ENCODE measurements at places on chromosomes 12 and 14.
A peak's percentile ranks its signal among the peaks of the same experiment; 100 is the strongest.

GRCh38 chr12:30164382-30165318, 380.9 kb upstream of the TMTC1 start:
- DNase-seq: no peak

- no peak for DNase-seq
Observed at GRCh38 chr12:15770021-15770420, 19.2 kb downstream of the EPS8 start.

DNA sequence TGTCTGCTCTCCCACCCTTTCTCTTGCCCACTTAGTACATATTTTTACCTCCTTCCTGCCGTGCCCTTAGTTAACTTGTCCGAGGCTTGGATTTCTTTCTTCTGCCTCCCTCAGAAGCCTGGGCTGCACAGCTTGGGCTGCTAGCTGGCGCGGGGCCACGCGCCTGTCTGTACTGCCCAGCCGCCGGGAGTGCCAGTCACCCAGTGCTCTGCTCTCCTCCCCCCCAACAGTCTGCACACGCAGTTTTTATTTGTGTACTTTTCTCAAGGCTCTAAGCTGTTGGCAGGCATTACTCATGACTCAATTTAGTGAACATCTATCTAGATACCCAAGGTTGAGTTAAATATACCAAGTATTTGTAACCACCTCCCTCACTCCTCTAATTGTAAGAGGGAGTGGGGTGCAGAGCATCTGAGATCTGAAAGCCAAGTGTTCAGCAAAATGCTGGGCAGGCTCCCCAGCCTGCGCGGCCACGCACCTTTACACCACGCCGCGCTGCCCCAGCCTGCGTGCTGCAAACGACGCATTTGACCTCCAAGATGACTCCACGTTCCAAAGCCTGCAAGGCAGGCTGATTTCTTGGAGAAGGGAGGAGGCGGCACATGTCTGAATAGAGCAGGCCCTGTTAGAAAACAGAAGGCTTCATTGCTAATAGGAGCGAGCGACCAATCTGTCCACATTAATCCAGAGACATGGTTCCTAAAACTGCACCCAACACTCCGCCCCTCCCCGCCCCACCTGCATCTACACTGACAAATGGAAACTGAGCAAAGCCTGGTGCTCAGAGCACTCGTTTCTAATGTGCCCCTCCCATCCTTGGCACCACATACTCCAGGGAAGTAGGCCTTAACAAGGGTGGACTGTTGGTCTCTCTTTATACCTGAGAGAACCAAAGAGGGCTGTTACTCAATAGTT, 18.2 kb upstream of the CACNA2D4 start:
- DNase-seq: peak; percentile 90

- no peak for DNase-seq
Observed at GRCh38 chr12:111412830-111413441, 7.2 kb downstream of the SH2B3 start.

DNA sequence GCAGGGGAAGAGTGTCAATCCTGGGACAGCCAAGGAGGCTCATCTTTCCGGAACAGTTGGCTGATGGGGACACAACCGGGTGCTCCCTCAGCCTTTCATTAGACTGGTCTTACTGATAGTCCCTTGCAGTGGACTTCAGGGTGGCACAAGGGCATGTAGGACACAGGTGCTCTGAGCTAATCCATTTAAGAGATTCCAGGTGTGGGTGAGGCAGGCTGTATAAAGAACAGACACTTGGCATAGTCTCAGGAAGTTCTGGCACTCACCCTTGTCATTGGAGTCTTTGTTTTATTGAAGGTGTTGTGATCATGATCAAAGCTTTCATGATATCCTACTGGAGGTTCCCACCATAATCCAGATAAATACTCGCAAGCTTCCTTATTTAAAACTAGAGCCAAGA, 341.6 kb downstream of the EMP1 start:
- DNase-seq: no peak

DNA sequence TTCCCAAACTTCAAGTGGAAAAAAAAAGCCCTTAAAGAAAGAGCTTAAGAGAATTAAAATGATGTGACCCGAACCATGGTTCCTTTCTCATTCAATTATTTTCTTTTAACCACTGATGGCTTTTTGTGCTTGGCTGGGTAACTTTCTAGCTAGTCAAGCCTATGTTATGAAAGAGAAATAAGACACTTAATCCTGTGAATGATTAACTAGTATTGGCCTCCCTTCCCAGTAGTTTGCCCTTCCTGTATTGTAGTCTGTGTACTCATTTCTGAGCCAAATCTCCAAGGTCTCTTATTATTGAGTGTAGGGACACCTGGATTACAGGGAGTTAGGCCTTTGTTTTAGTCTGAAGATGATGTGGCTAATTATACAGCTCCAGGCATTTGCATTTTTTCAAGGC, 353.0 kb downstream of the RAD51B start:
- DNase-seq: no peak

DNA sequence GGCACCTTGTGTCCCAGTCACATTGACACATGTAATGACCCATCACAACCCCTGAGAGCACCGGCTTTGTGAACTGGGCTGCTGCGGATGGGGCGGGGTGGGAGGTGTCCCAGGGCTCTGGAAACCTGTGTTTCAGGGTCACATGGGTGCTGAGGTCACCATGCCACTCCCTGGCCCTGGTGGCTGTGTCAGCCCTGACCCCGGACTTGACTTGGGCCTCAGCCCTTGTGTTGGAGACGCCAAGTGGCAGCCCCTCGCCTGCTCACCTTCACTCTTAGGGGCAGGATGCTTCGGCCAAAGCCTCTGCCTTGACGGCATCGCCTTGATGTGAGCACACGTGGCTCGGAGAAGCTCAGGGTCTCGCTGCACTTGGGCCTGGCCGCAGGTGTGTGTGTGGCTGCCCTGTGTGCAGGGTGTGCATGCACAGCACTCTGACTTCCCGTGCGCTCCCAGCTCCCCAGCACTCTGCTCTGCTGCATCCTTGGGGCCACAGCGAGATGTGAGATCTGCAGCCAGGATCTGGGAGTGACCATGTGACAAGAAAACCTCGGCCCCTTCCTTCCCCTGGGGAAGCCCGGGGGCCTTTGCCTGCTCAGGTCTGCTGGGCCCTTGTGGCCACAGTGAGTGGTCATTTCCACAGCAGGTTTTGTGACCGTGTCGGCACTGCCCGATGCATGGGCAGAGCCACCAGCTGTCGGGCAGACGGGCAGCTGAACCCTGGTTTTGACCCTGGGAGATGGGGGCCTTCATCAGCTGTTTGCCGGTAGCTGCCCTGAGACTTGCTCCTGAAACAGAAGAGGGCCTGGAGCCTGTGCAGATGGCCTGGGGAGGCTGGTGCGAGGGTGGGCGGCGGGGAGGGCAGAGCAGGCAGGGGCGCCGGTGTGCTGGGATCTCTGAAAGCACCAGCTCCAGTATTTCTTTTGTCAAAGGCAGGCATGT, 167.4 kb downstream of the KIF26A start:
- DNase-seq: no peak

GRCh38 chr14:70714055-70714550, 72.4 kb downstream of the TTC9 start:
- DNase-seq: peak; percentile 65

- DNase-seq: peak; percentile 70
Observed at GRCh38 chr14:77139540-77140358, 1.8 kb downstream of the ZDHHC22 start.

- DNase-seq: no peak
Observed at GRCh38 chr14:59354666-59355065, 110.5 kb downstream of the GPR135 start.

- DNase-seq: no peak
Observed at GRCh38 chr12:123238330-123238682, 5.1 kb downstream of the MTRFR start.

- DNase-seq: no peak
Observed at GRCh38 chr14:70916799-70917198, 9.5 kb downstream of the PCNX1 start.

- DNase-seq: no peak
Observed at GRCh38 chr14:105117710-105118385, 50.7 kb downstream of the JAG2 start.

DNA sequence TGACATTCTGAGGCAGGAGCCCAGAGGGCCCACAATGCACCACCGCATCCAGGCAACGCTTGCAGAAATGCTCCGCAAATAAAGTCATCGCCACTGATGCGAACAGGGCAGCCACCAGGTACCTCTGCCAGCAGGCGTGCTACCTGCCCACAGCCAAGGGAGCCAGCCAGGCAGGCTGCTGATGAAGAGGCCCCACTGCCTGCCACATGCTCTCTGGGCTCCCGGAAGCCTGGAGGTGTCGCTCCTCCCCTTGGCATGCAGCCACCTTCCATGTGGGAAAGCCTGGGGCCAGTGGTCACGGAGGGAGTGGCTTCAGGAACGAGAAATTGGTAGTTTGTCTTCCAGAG, 14.7 kb downstream of the GPR132 start:
- peak; percentile 87 for DNase-seq

DNA sequence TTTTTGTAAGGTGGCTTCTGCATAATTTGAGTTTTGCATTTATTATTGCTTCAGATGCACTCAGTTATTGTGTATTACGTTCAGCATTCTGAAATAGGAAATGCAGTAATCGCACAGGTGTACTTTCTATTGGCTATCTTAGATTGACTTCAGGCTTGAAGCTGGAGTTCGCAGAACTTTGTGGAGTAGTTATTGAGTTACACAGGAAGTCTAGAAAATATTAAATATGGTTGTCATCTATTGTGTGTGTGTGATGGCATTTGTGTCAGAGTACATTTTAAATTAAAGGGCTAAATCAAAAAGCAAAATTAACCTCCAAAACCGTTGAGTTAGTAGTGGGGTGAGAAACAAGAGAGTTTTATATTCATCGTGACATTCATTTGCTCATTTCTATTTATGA, 2.7 kb downstream of the ARID2 start:
- DNase-seq: no peak

GRCh38 chr12:14774906-14775635, 28.2 kb downstream of the WBP11 start:
- DNase-seq: no peak

GRCh38 chr12:130920119-130920703, 33.5 kb upstream of the ADGRD1 start:
- DNase-seq: no peak

DNA sequence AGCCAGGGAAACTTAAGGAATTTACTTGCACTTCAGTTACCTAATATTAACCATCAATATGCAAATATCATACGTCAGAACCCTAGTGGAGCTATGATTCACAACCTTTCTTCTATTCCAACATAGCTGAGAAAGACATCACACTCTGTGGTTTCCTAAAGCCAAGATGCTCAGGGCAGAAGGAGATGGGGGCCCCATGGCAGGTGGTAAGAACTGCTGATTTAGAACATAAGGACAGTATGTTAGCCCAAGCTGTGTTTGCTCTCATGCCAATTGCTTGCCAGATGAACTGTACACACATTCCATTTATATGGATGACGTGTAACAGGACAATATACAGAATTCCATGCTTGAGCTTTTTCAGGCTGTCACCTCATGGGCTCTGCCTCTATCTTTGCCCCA, 34.6 kb downstream of the HECTD4 start:
- peak; percentile 64 for DNase-seq

DNA sequence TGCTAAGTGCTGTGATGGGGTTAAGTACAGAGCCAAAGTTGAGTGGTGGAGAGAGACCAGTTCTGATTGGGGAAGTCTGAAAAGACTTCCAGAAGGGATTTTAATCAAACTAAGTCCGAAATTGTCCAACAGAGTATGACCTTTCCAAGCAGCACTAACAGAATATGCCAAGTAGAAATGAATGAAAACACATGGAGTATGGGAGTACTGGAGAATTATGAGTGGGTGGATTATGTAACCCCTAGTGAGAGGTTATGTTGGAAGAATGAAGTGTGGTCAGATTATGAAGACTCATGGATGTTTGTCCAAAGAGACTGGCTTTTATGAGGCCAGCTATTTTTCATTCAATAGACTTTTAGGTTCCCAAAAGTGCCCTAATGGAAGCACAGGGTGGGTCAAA, 94.0 kb upstream of the PLEKHA5 start:
- no peak for DNase-seq

DNA sequence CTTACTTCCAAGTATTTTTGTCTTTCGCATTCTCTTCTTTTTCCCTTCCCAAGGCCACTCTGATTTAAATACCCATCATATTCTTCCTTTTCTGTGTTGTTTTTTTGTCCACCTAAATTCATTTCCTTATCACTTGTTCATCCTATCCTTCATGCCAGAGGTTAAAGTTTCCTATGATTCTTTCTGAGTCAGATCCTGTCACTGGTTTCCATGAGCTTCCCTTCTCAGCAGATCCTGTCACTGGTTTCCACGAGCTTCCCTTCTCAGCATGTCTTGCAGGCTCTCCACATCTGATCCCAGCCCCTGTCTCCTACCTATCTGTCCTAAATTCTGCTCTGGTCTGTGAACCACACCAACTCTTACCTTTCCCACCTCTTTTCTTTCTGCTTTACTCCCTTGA, 311.8 kb upstream of the RGS6 start:
- DNase-seq: no peak

DNA sequence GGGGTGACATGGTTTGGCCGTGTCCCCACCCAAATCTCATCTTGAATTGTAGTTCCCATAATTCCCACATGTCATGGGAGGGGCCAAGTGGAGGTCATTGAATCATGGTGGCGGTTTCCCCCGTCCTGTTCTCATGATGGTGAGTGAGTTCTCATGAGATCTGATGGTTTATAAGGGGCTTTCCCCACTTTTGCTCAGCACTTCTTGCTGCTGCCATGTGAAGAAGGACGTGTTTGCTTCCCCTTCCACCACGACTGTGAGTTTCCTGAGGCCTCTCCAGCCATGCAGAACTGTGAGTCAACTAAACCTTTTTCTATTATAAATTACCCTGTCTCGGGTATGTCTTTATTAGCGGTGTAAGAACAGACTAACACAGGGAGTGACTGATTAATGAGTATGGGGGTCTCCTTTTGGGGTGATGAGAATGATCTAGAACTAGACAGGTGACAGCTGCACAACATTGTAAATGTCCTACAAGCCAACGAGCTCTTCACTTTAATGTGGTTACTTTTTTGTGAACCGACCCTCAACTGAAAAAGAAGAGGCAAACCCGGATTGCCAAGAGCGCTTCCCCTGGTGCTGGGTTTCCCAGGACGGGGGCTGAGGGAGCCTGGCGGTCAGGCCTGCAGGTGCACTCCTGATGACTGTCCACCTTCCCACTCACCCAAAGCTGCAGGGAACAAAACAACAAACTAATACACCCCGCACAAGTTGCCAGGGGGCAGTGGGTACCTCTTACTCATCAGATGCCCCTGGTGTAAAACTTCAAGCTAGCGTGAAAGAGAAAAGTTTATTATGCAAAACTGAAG, 90.1 kb downstream of the NCOR2 start:
- DNase-seq: no peak

GRCh38 chr12:22577667-22578066, 33.3 kb upstream of the C2CD5 start:
- DNase-seq: no peak

- no peak for DNase-seq
Observed at GRCh38 chr12:71431991-71432390, 7.6 kb upstream of the LGR5 start.

- DNase-seq: no peak
Observed at GRCh38 chr12:55728186-55728938, 447 bp downstream of the CD63 start.

Measured in NCI-H2171 (cell line).